ENCODE measurements at places on chromosomes 4 and X.

GRCh38 chrX:40096395-40097091, 1.2 kb downstream of the BCOR start:
- peak; percentile 46 for DNase-seq

DNA sequence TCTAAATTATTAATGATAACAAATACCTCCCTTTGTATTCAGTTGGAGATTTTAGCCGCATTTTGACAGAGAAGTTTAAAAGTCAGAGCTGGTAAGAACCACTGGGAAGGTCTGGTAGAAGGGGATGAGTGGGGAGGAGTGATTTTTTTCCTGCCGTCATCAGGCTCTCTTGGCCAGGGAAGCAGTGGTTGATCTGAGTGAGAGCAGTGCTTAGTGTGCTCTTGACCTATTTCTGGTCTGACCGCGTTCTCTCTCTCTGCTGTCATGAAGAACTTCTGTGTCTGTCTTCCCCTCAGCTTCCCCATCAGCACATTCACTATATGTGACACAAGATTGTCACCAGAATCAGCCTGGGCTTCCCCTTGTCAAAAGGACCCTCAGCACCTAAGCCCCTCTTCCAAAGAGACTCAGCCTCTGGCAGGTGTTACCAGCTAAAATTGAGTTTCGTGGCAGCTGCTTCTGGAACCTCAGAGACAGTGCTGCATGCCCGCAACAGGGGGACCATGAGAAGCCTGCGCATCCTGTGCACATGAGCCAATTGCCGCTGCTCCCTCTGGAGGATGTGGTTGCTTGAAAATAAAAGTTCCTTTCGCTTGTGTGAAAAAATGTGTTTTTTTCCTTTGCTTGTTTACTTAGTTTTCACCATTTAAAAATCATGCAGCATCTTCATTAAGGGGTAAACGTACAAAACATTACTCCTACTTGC, 268.9 kb downstream of the C4orf33 start:
- DNase-seq: no peak

DNA sequence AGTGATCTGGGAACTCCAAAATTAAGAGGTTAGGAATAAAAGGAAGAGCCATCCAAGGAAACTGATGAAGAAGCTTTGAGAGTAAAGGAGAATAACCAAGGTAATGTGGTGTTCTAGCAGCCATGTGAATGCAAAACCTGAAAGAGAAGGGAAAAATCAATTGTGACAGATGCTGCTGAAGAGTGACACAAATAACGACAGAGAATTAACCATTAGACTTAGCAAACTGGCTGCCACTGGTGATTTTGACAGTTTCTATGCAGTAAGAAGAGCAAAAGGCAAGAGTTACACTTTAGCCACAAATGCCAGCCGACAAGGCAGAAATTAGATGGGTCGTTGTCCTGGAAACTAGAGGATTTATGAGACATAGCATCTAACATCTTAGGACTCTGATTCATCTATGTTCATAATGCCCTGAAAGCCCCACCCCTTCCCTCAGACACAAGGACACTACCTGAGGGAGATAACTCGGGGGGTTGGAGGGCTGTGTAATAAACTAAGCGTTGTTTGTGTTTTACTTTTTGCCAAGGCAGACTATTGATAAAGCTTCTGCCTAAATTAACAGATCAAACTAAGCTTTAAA, 13.0 kb upstream of the TMEM144 start:
- no peak for DNase-seq

GRCh38 chrX:9586992-9587392, 122.1 kb downstream of the TBL1X start:
- no peak for DNase-seq

DNA sequence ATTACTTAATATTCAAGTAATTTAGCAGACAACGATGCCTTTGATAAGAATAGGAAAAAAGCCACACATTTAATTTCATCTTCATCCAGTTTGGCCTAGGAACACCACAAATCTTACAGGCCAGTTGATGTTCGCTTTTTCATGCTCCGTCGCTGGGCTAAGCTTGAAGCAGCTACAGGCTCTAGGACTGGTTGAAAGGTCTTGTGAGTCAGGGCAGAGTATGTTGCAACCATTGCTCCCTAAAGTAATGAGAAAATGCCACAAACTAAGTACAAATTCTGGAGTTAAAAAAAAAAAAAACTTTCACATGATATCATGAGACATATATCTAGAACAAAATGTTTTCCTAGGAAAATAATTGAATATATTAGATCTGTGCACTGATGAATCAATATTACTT, 123.8 kb downstream of the RPS6KA6 start:
- DNase-seq: no peak

- no peak for DNase-seq
Observed at GRCh38 chr4:146273204-146273901, 59.0 kb downstream of the REELD1 start.

GRCh38 chr4:147325571-147325981, 155.3 kb upstream of the EDNRA start:
- DNase-seq: no peak

DNA sequence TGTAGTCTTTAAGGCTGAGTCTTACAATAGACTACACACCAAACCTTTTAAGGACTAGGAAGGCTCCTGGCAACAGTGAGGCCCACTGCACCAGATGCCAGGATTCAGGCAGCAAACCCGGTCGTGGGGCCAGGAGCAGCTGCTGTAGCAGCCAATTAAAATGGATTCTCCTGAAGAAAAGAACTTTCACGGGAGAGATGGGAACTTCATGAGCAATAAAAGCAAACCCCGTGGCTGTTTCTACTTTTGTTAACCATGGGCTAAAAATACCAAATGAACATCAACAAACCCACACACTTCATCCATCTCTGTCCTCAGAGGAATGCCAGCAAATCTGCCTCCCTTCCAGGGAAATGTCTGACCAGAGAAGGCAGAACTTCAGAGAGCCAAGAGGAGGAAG, 101.4 kb downstream of the BTC start:
- DNase-seq: no peak

DNA sequence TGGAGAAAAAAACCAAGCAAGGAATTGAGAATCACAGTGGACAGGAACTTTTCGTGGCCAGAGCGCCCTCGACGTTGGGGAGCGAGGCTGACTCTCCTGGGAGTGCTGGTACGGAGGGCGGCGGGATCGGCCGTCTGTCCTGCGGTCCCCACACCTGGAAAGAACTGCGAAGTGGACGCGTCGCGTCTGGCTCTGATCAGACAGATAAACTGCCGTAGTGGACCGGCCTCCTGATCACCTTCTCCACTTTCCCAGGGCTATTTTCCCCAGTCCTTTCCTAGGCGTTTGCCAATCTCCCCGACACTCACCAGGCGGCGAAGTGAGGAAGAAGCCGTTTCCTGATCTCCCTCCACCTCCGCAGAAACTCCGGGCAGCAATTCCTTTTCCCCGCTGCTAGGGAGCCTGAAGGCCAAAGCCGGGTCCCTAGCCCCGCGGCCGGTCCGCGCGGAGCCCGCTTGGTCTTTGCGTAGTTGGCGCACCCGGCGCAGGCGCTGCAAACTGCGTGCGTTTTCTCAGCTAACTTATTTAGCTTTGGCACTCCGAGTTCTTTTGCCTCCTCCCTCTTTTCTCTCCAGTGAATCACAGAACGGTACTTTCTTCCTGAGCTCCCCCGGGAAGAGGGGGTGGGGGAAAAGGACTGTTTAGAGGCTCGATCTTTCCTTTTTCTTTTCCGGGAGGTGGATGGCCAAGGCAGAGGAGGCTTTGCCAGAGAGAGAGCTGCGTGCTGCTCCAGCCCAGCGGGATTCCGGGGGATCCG, at the start of gene ARSJ:
Gene ARSJ (minus strand): TSS at position 500 of the 757 bp plus-strand sequence. CDS start 813 bp downstream, outside the sequence.
- DNase-seq: no peak

- DNase-seq: no peak
Observed at GRCh38 chrX:68944211-68944610, 115.4 kb downstream of the EFNB1 start.

DNA sequence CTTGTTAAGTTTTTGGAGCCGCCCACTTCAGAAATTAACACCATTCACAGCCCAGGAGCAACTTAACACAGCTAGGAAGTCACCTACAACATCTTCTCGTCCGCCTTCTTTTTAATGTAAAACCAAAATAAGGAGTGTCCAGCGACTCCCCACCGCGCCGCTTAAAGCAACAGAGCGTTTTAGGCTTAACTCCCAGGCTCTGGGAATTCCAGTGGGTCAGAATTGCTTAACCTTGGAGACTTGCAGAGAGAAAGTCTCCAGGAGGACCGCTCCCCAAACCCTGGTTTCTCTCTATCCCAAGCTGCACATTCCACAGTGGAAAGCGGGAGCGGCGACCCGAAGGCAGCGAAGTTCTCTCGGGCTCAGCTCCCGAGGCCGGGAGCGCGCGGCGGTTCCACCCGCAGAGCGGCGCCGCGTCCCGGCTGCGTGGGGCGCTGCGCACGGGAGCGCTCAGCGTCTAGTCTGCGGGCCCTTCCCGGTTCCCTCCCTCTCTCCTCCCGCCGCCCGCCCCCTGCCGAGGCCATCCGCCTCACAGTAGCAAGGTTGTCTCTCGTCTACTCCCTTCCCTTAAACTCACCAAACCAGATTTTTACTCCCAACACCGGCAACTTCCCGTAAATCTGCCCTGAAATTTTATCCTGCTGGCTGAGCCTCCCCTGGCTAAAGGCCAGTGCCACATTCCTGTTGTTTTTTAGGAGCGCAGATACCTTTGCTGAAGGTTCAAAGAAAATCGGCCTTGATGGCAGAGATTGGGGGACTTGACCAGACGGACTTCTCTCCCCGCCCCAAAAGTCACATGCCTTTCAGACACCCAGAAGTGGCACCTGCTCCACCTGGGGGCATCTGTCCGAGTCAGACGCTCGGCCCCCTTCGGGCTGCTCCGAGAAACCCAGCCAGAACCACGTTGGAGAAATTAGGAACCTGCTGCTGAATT, at the start of gene RBM47:
Gene RBM47 (minus strand): TSS at position 464 of the 934 bp plus-strand sequence. CDS start 190,971 bp downstream, outside the sequence.
- peak; percentile 8 for DNase-seq
